Fibroblast of skin of right biceps (primary cell): ENCODE measurements at places on chromosomes 12 and 14.
A peak's percentile ranks its signal among the peaks of the same experiment; 100 is the strongest.

DNA sequence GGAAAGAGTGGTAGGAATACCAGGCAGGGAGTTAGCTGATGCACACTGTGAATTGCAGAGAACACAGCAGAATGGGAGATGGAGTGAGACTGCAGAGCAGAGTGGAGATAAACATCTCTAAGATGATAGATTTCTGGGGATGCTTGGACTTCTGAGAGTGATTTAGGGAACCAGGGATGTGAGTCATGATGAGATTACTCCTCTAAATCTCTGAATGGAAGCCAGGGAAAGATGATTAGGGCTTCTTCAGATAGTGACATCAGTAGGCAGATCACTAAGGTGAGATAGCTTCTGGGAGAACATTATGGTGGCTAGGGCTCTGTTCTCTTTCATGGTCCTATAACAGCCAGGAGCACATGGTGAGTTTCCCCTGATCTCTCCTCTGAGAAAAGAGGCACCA lies 501.5 kb upstream of the USP15 start:
- peak; percentile 77 for DNase-seq

- DNase-seq, result no peak
Measured at GRCh38 chr14:23589606-23590005, 11.0 kb upstream of the JPH4 start.

DNA sequence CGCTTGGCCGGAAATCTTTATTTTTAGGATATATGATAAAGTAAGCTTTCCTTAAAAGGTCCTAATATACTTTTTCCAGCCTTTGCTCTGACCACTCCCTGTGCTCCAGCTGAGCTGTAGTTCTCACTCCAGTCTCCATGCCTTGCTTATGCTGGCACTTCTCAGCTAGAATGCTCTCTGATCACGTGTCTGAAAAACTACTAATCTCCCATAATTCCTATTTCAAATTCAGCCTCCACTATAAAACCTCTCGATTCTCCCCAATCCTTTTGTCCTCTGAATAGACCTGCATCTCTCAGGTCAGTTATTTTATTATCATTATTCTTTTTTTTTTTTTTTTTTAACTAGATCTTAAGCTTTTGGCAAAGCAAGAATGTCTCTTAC lies 3.7 kb downstream of the BIN2 start:
- no peak for DNase-seq

GRCh38 chr12:76026643-76027063 lies 4.9 kb downstream of the PHLDA1 start:
- no peak for DNase-seq

DNA sequence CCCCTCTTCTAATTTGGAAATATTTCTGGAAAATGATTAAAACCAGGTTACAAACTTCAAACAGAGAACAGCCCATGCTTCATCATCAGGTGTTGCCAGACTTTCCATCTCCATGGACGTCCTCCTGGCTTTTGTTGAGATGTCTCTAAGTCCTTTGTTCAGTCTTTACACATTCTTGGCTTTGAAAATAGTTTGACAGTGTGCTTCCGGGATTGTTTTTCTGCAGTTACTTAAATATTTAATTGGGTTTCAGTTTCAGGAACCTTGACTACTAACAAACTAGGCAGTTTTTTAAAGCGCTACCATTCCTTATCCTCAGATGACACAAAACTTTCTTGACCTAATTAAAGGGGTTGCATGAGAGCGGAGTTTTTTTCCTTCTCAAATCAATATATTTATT lies 47.8 kb downstream of the GOLGA5 start:
- no peak for DNase-seq
